Memory B cell (primary cell): ENCODE measurements at places on chromosomes 2 and 18.
A peak's percentile ranks its signal among the peaks of the same experiment; 100 is the strongest.

GRCh38 chr2:129812071-129812470 lies 167.4 kb upstream of the RAB6C start:
- DNase-seq, result no peak

DNA sequence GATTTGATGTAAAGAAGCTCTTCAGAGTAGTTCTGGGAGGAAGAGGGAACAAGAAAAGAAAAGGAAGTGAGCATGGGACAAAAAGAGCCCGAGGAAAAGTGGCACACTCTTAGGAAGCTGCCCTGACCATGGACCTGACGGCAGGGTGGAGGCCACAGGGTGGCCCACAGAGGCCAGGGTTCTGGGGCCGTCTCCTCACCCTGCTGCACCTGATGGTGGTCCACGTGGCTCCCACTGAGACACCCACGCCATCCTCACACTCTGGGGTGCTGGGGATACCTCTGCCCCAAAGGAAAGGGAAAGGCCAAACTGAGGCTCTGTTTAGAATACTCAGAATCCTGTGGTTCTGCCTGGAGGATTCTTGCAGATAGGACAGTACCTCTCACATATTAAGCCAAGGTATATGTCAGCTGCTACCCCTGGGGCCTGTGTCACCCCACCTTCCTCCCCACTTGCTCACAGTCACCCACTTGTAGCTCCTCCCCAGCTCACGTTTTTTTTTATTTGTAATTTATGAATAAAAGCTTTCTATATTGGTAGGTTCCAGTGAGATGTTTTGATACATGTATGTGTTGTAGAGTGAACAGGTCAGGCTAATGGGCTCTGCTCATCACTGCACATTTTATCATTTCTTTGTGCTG lies 171.1 kb downstream of the LDLRAD4 start:
- no peak for DNase-seq

DNA sequence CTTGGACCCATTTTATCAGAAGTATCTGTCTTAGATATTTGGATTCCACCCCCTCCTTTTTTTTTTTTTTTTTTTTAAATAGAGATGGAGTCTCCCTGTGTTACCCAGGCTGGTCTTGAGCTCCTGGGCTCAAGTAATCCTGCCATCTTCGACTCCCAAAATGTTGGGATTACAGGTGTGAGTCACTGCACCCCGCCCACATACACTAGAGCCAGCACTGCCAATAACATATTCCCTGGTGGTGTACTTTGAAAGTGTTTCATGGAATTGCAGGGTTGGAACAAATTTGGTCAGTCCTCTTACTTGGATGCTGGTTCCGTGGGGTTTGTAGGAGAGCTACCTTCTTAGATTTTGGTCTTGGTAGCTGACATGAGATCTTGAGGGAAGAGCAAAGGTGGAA lies 15.0 kb downstream of the PDCL3 start:
- DNase-seq, result no peak

DNA sequence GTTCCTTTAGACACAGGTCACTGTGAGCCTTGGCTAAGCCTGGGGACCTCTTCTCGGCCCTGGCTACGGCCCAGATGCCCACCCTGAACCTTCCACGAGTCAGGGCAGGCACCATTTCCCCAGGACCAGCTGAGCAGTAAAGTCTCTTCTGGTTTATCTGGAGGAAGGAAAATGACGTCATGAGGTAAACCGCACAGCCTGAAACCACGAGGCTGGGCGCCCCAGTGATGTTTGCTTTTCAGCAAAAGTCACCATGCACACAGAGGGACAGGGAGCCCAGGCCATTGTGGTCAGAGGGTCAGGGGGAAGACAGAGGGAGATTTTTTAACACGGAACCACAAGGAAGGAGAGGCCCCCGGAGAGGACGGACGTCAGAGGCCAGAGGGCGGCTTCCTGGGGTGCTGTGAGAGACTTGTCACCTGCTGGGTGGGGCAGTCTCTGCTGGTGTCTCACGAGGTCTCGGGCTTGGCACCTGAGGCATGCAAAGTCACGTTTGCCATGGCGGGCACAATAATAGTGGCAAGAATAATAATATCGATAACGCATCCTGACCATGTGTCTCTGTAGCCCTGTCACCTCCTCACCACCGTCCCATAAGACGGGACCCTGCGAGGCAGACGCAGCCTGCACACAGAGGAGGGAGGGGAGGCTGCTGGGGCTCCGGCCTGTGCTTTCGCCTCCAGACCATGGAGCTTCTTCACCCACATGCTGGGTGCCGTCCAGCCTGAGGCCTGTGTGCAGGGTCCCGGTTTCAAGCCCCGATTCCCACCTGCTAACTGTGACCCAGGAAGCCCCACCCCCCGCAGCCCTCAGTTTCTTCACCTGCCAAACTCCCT lies 33.2 kb upstream of the FOSL2 start:
- peak; percentile 66 for DNase-seq

DNA sequence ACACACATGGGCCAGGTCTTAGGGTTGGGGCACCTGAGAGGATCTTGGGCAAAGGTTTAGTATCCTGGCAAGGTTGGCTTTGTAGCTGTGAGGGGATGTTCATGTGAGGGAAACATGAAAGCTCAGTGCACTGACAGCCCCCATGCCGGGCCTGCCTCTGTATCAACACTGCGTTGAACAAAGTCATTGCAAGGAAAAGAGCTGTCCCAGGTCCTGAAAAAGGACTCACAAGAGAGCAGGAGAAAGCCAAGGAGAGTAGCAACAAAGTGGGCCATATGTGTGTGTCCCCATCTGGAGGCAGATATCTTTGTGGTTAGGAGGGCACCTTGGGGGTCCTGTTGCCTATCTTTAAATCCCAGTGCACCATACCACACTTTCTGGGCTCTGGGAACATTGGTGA lies 237.8 kb upstream of the THSD7B start:
- DNase-seq, result no peak

DNA sequence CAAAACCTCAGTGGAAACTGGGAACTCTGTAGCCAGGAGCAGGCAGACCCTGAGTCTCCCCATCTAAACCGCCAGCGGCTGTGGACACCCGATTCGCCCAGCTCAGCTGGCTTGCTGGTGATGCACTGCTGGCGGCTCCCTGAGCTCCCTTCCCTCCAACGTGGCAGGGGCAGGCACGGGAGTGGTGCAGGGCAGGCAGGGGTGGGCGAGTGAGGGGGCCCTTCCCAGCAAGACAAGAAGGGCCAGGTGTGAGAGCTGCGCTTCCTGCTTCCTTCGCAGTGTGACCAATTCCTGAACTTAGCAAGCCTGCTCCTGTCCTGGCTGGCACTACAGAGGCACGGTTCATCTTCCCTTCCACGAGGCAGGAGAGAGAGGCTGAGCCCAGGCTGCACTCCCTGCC lies 12.3 kb upstream of the SEMA4C start:
- no peak for DNase-seq

DNA sequence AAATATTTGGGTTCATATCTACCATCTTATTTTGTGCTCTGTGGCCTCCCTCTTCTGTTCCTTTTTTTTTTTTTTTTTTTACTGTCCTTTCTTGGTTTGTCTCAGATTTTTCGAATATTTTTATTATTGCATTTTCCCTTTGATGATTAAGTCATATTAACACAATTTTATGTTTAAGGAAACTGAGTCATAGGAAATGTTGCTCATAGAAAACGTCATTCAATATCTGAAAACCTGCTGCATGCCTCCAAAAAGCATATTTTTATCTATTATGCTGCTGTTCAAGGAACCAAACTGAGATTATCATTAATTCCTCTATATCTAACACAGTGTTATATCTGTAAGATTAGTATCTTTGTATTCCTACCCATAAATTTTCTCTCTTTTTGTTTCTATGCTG lies 614.3 kb upstream of the SLC8A1 start:
- no peak for DNase-seq

DNA sequence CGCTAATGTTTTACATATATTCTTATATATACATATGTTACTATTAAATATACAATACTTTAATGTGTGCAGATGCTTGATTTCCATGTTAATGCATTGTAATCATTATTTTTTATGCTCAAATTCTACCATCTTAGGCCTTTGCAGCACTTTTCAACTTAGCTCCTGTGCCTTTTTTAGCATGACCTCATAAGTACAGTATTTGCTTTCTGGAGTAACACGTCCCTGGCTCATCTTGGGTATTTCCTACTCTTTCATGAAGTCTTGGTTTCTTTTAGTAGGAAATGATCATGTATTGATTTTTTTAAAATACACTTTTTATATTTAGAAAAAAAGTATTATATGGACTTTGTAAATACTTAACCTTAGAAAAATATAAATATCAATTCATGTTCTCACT lies 36.5 kb downstream of the CAB39 start:
- no peak for DNase-seq

DNA sequence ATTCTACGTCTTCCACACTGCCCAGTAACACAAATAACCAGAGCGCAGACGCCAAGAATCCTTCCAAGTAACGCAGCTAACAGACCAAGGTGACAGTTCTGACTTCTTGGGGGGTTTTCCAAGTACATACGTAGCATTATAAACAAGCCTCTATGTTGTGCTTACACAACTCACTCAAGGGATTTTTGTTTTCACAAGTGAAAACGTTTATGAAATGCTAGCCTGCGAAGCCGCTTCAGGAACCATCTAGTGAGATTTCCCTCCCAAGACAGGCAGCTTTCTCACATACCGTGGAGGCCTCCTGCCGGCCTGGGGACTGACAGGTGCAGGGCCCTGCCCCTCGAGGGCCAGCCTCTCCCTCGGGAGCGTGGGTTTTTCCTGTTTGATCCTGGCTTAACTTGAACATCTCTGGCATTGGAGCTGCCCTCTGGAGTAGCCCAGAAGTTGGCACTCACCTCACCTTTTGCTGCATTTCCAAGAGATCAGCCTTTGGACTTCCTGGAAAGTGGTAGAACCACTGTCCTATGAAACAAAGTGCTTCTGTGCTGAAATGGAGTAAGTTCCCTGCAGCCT lies 151.1 kb downstream of the MBP start:
- peak; percentile 68 for DNase-seq

DNA sequence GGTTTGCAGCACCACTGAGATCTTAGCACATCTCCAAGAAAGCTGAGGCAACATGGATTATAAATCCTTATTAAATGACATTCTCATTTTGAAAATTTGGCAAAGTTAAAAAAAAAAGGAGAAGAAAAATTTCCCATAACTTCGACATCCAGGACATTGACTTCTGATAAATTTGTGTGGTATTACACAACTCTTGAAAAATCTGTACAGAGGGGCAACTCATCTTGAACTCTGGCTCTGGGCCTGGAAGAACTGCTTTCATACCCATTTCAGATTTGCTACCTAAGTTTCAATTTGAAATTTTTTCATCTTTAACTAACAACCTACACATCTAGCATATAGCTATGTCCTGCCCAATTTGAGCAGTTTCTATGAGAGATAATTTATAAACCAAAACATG lies 118.0 kb upstream of the UGP2 start:
- DNase-seq, result no peak

GRCh38 chr18:6782861-6783260 lies 53.3 kb downstream of the ARHGAP28 start:
- DNase-seq, result no peak

- no peak for DNase-seq
Observed at GRCh38 chr18:9927392-9928063, 13.7 kb downstream of the VAPA start.

GRCh38 chr2:189327879-189328847 lies 113.1 kb upstream of the WDR75 start:
- DNase-seq, result no peak

DNA sequence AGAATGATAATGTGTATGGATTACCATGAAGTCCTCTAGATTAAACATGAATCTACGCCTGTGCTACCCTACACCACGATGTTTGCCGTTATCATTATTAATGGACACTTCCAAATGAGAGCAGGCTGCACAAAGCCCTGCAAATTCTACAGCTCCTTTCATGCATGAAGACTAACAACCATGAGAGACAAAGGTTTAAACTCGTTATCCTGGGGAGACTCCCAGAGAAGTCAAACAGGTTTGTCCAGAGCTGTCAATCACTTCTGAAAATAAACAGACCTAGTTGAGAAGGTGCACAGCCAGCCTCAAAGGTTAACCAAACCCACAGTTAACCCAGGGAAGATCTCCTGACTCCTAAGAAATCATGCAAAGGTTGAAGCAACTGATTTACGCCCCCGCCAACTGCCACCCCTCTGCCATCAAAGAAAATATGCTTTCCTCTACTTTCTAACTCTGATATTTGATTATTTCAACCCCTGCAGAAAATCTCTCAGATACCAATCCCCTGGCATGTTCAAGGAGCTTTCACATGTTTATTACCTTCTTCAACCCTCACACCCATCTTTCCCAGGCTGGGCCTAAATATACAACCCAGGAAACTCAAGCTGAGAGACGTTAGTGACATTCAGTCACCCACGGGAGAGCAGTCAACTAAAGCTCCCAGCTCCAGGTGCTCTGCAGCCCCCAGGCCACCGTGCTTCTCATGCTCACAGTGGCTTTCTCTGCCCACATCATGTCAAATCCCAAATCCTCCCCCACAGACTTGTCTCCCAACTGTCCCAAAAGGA lies 35.9 kb downstream of the MYO5B start:
- DNase-seq, result no peak

GRCh38 chr2:25388491-25388890 lies 46.8 kb upstream of the DNMT3A start:
- no peak for DNase-seq

GRCh38 chr2:129710670-129711495 lies 268.6 kb upstream of the RAB6C start:
- no peak for DNase-seq

GRCh38 chr2:191892391-191892790 lies 45.5 kb upstream of the CAVIN2 start:
- no peak for DNase-seq

- DNase-seq, result no peak
Observed at GRCh38 chr2:181354626-181355025, 102.6 kb upstream of the ITGA4 start.

DNA sequence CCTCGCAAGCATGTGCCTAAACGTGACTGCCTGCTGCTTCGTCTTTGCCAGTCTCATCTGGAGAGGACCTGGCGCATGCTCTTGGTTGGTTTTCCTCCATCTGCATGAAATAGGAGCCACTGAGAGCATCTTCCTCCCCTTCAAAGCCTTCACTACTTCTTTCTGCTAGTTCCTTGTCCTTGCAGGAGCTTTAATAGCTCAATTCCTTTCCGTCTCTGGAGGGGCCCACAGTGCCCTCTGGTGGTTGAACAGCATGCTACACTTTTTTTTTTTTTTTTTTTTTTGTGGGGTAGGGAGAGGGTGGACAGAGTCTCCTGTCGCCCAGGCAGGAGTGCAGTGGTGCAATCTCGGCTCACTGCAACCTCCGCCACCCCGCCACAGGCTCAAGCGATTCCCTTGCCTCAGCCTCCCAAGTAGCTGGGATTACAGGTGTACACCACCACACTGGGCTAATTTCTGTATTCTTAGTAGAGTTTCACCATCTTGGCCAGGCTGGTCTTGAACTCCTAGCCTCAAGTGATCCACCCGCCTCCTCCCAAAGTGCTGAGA lies 59.6 kb downstream of the SP110 start:
- peak; percentile 64 for DNase-seq
